ENCODE measurements at places on chromosomes 12 and 14.

DNA sequence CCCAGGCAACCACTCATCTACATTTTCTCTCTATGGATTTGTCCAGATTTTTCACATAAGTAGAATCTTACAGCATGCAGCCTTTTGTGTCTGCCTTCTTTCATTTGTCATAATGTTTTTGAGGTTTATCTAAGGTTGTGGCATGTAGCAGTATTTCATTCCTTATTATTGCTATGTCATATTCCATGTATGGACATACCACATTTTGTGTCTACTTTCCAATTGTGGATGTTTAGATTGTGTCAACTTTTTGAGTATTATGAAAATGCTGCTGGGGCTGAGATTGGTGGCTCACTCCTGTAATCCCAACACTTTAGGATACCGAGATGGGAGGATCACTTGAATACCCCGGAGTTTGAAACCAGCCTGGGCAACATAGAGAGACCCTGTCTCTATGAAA is 3.2 kb upstream of the ATXN2 start:
- DNase-seq, result no peak

- no peak for DNase-seq
These were observed 31.1 kb upstream of the EIF5 start for GRCh38 chr14:103302966-103303365.

- no peak for DNase-seq
These were observed 7.8 kb downstream of the IRAK3 start for GRCh38 chr12:66196806-66197205.

DNA sequence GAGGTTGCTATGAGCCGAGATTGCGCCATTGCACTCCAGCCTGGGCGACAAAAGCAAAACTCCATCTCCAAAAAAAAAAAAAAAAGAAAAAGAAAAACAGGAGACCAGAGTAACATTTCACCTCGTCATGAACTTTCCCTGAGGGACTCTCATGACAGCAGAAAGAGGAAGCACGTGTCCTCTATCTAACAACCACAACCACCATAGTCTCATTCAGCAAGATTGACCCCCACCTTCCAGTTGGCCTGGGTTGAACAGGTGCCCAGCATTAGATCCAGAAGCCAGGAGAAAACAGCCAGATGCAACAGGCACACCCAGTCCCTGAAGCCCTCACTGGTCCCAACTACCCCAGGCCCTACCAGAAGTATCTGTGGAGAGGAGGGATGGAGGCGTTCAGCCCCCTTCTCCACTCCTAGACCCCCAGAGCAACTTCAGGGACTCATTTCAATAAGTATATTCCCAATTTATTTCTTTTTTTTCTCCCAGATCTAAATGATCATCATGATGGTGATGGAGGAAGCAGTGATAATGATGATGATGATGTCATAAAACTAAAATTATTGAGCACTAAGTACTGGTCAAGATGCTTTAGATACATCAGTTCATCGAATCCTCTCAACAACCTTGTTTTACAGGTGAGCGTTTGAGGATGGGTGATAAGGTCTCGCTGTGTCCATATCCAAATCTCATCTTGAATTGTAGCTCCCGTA is 235.0 kb downstream of the EFCAB11 start:
- DNase-seq, result no peak

DNA sequence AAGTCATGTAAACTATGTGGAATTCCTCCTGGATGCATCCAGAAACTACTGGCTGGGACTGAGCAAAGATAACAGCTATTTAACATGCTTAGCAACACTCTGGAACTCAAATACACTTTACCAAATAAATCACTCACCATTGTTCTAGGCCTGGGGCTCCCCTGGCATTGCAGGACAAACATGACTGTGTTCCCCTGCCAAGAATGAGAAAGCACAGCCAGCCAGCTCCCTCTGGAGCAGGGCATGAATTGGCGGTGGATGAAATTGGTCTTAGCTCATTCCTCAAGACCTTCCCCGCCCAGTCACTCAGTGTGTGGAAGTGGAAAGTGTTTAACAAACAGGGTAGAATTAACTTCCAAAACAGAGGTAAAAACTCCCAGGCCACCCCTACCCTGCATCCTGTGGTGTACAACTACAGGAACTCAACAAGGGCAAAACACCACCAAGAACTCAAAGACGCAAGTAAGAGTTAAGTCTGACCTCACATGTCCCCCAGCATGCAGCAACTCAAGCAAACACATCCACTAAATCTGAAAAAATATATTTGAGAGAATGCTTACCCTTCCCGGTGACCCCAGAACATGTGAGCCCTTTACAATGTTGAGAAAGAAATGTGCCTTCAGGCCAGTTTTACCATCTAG is 58.4 kb upstream of the BDKRB2 start:
- peak; percentile 68 for DNase-seq

DNA sequence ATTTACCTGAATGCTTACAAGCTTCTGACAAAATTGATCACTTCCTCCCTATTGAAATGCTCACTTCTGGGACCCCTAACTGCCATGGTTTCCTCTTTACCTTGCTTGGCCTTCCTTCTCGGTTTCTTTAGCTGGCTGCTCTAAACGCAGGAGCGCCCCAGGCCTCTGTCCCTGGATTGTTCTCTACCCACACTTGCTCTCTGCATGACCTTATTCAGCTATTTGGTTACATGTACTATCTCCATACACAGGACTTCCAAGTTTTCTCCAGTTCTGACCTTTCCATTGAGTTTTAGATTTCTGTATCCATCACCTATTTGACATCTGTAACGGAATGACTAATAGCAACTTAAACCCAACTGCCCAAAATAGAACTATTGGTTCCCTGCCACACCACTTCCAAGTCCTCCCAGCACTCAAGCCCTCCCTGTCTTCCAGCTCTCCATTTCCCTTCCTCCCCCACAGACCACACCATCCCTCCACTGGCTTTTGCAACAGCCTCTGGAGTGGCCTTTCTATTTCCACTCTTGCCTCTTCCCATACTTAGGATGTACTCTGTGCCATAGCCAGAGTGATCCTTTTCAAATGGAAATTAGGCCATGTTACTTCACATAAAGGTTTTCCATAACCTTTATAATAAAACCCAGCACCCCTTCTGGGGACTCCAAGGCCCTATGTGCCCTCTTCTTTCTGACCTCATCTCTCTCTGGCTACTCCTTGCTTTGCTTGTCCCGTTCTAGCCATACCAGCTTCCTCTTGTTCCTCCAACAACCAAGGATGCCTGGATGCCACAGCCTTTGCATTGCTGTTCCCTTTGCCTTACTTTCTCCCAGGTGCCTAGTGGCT is 202.2 kb downstream of the AEBP2 start:
- no peak for DNase-seq

DNA sequence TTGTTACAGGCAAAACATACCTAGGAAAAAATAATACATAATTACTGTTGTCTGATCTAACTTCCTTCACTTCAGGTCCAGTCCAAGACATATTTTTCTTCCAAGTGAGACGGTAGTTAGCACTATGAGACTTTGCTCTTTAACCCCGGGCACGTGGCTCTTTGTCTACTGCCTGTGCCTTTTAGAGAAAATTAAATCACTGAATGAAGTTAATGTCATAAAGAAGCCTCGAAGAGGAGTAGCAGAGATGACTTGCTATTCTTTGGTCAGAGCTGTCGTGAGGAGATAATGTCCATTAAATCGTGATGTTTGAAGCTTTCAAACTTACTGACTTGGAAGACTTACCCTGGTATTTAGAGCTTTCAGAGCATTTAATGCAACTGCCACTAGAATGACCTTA is 8.7 kb downstream of the TESPA1 start:
- DNase-seq, result no peak

GRCh38 chr12:109269428-109269827 is 39.7 kb downstream of the FOXN4 start:
- no peak for DNase-seq

DNA sequence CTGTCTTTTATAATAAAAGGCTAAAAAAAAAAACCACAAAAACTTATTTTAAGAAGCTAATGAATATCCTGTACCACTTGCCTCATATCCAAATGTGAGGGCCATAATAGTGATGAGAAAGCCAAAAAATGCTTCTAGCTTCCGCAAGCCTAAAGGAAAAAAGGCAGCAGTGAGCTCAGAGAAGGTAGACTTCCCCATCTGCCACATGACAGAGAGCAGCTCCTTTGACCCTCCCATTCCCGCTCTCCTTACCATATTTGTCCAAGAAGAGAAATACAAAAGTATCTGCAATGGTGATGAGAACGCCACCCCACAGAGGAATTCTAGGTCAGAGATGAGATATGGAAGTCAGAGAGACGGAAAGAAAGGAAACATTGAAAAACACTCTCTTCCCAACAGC is 27.1 kb downstream of the SLC11A2 start:
- DNase-seq, result no peak

GRCh38 chr12:68886636-68887572 is 46.1 kb downstream of the CPM start:
- no peak for DNase-seq

GRCh38 chr12:2633176-2633824 is 161.5 kb upstream of the FKBP4 start:
- no peak for DNase-seq

DNA sequence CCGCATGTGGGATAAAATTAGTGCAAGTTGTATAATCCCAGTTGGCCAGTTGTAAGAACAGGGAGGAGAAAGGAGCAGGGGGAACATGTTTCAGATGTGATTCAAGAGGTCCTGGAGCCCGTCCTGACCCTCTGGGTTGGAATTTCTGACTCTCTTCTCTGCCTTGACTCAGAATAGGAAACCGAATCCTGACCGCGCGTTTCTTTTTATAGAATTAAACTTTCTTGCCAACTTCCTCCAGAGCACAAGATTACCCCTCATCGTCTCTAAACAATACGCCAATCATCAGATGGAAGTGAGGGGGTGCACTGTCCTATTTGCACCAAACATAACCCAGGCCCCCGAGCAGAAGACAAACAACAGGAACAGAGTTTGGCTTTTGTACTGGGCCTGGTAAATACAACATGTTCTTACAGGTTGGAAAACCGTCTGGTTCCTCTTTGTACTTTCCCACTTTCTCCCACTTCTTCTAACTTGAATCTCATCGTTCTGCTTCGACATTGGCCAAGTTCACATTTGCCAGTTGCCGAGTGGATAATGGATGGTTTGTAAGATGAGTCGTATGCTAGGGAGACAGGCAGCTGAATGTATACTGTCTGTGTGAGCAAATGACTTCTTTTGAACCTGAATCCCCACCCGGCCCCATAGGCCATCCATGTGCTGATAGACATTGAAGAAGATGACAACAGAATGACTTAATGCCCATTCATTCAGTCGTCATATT is 42.6 kb upstream of the MED13L start:
- no peak for DNase-seq

- DNase-seq, result no peak
These were observed 63.9 kb downstream of the MYRFL start for GRCh38 chr12:69888901-69889300.

- DNase-seq, result no peak
These were observed 21.4 kb downstream of the BCL2L14 start for GRCh38 chr12:12091977-12092663.

GRCh38 chr12:120940006-120940405 is 35.8 kb upstream of the SPPL3 start:
- DNase-seq, result no peak

GRCh38 chr12:41277946-41278267 is 89.8 kb downstream of the PDZRN4 start:
- no peak for DNase-seq

GRCh38 chr12:3075315-3075714 is 1.9 kb upstream of the TSPAN9 start:
- DNase-seq, result no peak

- no peak for DNase-seq
These were observed 13.7 kb upstream of the CLEC4D start for GRCh38 chr12:8499616-8500015.

GRCh38 chr12:131682510-131682895 is 28.4 kb upstream of the SFSWAP start:
- no peak for DNase-seq

DNA sequence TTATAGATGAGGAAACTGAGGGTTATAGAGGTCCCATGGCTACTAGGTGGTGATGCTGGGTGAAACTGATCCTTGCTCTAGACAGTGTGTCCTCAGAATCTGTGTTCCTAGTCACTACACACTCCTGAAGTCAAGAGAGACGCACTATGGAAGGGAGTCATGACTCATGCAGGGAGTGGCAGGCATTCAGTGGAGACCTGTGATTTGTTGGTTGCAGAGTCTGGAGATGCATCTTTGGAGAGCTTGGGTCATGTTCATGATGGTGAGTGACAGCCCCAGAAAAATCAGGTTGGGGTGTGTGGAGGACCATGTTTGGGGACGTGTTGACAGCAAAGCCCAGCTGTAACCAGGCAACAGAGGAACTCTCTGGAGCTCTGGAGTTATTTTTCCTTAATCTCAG is 38.0 kb upstream of the FBXO21 start:
- DNase-seq, result no peak

DNA sequence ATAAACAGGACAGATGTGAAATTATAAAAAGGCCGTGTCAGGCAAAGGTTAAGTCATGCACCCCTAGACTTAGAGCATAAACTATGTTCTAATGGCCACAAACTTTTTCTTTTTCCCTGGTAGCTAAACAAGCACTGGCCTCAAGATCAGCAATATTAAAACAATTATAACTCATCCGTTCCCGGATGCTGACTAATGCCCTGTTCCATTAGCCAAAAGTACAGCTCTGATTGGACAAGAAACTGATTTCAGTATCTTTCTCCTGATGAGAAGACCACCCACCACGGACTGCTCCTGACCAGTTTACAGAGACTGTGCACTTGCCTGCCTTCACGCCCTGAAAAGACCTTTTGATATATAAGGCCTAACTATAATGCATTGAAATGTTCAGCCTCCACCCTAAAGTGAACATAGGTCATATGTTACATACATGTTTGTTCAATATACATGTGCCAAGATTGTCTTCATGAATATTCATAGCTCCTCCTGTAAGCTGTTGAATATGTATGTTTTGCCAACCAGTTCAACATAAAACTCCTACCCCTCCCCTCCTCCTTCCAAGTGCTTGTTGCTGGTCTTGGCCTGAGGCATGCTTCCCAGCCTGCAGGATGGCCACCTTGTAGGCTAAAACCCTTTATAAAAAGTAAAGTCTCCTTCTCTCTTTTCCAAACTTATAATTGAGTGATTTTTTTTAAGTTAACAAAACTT is 162.0 kb downstream of the IPO8 start:
- DNase-seq, result no peak

DNA sequence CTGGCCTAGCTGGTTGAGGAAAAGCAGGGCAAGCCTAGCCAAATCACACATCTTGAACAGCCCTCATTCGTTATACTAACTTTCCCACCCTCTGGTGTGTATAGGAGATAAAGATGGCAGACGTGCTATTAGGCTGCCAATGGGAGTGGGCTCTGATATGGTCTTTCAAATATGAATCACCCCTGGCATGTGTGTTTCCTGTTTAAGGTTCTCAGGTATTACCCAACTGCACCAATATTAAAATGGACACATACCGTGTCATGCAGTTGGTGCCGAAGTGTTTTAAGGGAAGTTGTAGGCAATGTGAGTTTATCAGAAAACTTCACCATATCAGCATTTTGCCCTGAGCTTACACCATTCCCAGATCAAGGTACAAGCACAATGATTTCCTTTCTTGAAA is 33.4 kb downstream of the CHST11 start:
- no peak for DNase-seq

- no peak for DNase-seq
These were observed 377.6 kb downstream of the FLRT2 start for GRCh38 chr14:85907536-85907935.

Data from caudate nucleus (tissue), 63 donors.